ENCODE measurements at places on chromosomes 1 and 21.
A peak's percentile ranks its signal among the peaks of the same experiment; 100 is the strongest.

GRCh38 chr1:17614586-17614985 lies 75.1 kb downstream of the ARHGEF10L start:
- DNase-seq = no peak

- no peak for DNase-seq
Observed at GRCh38 chr1:6673816-6674398, 27.7 kb downstream of the DNAJC11 start.

DNA sequence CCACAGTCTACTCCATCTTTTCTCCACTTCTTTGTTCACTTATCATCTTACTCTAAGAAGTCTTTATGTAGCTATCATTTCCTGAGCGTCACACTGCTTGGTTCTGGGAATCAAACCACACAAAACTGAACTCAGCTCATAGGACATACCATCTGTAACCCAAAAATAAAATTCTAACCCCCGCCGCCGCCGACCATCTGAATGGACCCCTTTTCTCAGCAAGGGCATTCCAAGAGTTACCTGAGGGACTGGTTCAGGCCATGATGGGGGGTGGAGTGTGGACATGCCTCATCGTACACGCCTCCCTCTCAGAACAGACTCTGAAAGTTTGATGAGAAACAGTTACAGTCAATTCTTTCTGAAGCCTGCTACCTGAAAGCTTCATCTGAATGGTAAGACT lies 12.6 kb upstream of the CHI3L2 start:
- no peak for DNase-seq

DNA sequence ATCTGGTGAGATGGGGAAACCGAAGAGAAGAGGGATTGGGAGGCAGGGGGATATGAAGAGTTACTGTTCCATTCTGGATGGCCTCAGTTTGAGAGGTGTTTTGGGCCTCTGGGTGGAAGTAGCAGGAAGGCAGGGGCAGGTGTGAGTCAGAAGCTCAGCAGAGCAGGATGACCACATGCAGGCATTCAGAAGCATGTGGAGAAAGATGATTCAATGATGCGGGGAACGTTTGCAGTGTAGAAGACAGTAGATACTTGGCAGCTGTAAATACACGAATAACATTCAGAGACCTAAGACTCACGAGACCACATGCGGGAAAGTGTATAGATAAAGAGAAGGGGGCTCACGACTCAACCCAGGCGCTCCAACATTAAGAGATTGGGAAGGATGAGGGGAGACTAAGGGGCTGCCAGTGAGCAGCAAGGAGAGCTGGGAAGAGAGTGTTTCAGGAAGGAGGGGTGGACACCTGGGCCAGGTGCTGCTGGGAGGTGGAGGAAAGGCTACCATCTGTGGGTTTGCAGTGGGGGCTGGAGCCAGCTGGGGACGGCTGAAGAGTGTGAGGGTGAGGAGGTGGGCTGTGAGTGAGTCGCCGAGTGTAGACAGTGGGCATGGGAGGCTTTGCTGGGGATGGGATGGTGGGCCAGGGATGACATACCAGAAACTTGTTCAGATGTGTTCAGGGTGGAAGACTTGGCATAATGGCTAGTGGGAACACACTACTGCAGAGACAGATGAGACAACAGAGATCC lies 5.8 kb upstream of the EPS8L3 start:
- DNase-seq = peak; percentile 80

DNA sequence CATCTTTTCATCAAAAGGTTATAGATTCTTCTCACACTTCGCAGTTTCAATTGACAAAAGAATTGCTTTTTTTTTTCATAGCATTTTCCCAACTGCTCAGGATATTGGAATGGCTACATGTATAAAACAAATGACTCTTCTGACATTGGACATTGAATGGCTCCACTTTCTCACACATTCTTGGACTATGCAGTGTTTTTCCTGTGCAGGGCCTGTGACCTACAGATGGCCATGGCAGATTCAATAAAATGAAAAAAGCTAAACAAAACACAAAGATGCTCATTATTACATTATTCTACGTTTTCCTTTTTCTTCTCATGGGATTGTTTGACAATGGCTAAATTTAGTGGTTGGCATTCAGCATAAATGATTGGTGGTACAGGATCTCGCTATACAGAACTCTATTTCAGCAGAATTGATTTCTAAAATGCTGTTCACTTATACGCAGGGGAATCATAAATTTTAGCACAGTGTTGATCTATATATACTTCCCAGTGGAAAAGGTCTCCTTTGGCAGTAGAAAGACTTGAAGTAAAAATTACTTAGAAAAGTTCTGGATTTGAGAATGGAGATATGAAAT lies 115.6 kb upstream of the ADAMTS5 start:
- DNase-seq = no peak

DNA sequence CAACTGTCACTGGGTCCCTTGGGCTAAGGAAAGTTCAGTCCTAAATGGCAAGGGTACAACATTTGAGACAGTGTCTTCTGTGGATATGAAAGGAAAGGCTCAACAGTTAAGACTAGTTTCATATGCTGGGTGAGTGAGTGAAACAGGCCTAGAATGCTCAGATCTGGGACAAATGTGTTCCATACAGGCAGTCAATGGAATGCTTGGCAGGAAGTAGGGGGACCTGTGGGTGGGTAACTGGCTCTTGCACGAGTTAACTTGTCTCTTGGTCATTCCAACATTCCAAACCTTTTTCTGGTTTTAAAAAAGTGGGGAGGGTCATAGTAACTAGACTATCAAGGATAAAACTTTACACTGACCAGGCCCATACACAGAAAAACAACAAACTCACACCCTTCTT lies 17.8 kb upstream of the ADAM30 start:
- peak; percentile 13 for DNase-seq

GRCh38 chr21:42097274-42097673 lies 26.2 kb downstream of the UMODL1 start:
- DNase-seq = peak; percentile 11

- no peak for DNase-seq
Observed at GRCh38 chr1:192984080-192984479, 75.1 kb downstream of the UCHL5 start.

- no peak for DNase-seq
Observed at GRCh38 chr1:56859287-56859686, 4.7 kb downstream of the C8A start.

GRCh38 chr1:199173356-199173755 lies 534.5 kb downstream of the PTPRC start:
- DNase-seq = peak; percentile 28

DNA sequence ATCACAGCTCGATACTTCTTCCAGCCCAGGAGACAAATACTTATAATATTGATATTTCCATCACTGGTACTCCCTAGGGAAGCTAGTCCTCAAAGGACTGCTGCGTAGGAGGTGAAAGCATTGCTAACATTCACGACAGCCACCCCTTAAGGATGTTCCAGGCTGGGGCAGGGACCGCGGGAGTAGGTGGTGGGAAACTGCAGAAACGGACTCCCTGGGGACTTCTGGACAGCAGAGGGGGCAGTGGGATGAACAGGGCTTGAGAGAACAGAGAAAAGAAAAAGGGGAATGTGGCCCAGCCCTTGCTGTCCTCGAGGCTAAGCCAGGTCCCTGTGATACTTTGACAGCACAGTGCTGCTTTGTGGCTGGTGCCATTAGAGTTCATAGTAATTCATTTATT lies 108.0 kb downstream of the HMGB4 start:
- no peak for DNase-seq

DNA sequence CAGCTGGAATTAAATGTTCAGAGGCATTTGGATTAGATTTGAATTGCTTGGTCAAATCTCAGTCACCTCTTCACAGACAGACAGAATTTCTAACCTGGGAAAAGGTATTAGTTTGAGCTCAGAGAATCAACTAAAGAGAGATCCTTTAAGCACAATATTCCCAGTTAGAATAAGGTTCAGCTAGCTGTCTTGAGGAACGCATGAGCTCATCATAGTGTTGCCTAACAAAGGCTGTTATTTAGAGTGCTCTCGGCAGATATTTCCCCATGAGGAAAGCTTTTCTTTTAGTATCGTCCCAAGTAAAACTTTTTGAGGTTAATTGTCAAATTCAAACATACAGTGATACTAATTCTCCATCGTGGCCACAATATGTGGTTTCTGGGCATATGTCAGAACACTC lies 269.9 kb downstream of the HLX start:
- no peak for DNase-seq

- DNase-seq = no peak
Observed at GRCh38 chr1:109535971-109536491, 3.6 kb upstream of the GPR61 start.

- DNase-seq = no peak
Observed at GRCh38 chr1:152053375-152053774, 16.6 kb upstream of the S100A11 start.

GRCh38 chr1:3671371-3672180 lies 19.3 kb downstream of the TP73 start:
- no peak for DNase-seq

DNA sequence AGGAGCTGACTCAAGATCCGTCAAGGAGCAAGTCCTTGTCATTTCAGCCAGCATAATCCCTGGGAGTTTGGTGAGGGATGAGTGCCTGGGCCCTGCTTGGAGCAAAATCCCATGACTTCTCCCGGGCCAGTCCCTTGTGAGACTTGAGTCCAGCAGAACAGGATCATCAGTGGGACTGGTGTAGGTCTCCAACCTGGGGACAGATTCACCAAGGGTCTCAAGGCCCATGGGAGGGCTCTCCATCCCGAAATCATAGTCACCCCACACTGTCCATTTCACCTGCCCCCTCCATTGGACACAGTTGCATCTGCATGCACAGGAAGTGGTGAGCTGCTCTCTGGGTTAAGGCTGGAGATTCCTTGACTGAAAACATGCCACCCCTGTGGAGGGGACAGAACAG lies 178.2 kb downstream of the FOXD2 start:
- no peak for DNase-seq

GRCh38 chr1:119227456-119227855 lies 87.0 kb upstream of the WARS2 start:
- peak; percentile 69 for DNase-seq

- no peak for DNase-seq
Observed at GRCh38 chr1:199851439-199852140, 175.9 kb upstream of the NR5A2 start.

DNA sequence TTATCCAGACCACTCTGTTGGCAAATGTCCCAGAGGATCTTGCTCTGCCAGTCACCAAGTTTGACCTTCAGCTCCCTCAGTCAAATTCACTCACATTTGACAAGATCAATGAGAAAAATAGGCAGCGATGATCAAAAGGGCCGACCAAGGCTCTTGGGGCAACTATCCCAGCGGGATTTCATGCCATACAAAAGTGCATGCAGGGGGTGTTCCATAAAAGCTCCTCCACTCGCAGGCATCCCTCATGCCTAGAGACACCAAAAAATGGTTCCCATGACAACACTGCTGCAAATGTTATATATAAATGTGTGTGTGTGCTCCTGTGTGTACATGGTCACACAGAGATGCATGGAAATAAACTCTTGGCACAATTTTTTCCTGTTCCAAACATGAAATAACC lies 16.2 kb upstream of the EIF4G3 start:
- no peak for DNase-seq

GRCh38 chr1:17679856-17680255 lies 75.3 kb upstream of the ACTL8 start:
- no peak for DNase-seq

DNA sequence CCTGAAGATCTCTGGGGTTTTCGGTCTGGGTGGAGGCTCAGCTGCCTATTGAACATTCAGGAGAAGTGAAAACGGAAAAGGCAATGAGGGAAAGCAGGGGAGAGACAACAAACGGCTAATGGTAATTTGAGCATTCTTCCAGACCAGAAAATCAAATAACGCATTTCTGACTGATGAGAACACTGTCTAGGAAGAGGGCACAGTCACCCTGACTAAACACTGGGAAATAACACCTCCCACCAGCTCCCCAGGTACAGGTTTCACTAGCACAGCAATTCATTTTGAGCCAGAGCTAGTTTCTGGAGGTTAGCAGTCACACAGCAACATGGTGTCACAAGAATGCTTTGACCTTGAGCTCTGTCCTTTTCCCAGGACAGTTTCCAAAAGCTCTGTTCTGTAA lies 21.1 kb downstream of the NCF2 start:
- DNase-seq = peak; percentile 61

GRCh38 chr1:238176441-238176840 lies 285.7 kb upstream of the ZP4 start:
- DNase-seq = peak; percentile 0
